ENCODE measurements at places on chromosomes 16 and 17. TPM values are rescaled to one million over a fixed set of nuclear protein-coding genes. Genes with fewer than 3 reads are reported as not detected.
A peak's percentile ranks its signal among the peaks of the same experiment; 100 is the strongest.

GRCh38 chr16:10684511-10685151 is 10.1 kb downstream of the TEKT5 start:
- H3K4me3 ChIP-seq, result no peak overlapping the region
- H3K27me3 ChIP-seq, result no peaks in the 10 kb centered on the region
- no peak for DNase-seq
- no peaks in the 10 kb centered on the region for H3K4me1 ChIP-seq
- H3K27ac ChIP-seq, result no peak overlapping the region

GRCh38 chr16:66923866-66924265 is 1.5 kb downstream of the RRAD start:
- H3K36me3 ChIP-seq, result no peaks in the 10 kb centered on the region
- peaks cover 28% of the 10 kb centered on the region for H3K4me1 ChIP-seq
- H3K27me3 ChIP-seq, result peaks cover 32% of the 10 kb centered on the region

GRCh38 chr16:4873091-4873490 is 25.8 kb downstream of the UBN1 start:
- peaks cover 18% of the 10 kb centered on the region for H3K36me3 ChIP-seq
- H3K27me3 ChIP-seq, result no peaks in the 10 kb centered on the region
- DNase-seq, result no peak
- H3K4me3 ChIP-seq, result no peak overlapping the region
- no peaks in the 10 kb centered on the region for H3K4me1 ChIP-seq

KRT33B gene
- polyA plus RNA-seq, result not detected

DNA sequence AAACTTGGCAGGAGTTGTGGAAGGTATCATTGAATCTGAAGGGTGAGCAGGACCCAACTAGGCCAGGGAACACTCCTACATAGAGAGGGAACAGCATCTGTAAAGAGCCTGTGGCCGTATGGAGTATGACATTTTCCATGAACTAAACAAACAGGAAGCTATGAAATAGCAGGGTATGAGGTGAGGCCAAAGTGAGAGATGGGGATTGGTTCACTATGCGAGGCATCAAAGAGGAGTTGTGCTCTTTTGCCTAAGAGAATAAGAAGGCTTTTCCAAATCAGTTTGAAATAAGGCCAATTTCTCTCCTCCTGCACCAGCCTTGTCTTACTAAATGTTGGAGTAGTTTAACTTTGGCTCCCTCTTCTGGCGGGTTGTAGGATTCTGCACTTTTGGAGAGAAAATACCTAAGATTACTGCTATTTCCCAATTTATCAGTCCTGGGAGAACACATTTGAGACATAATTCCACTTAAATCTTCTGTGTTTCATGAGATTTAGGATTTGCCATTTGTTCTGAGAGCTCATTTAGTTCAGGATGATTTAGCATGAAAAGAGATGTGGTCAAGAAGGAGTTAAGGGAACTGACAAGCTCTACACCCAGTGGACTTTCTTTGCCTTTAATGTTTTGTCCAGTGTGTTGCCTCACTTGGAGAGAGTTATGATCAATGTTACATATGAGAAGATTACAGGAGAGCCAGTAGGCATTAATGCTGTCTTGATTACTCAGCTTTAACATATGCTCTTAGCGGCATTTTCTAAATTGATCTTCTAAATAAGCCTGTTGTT is 55.4 kb downstream of the TNRC6C start:
- no peak overlapping the region for H3K4me3 ChIP-seq
- H3K27me3 ChIP-seq, result no peaks in the 10 kb centered on the region
- peak; percentile 73 for DNase-seq

SLC5A10 gene
- polyA plus RNA-seq, result 0.27 TPM

GRCh38 chr17:35245196-35245486 is 2.3 kb downstream of the SLFN5 start:
- no peaks in the 10 kb centered on the region for H3K27me3 ChIP-seq
- H3K36me3 ChIP-seq, result no peaks in the 10 kb centered on the region
- no peak overlapping the region for H3K4me3 ChIP-seq

CLEC19A gene
- not detected for polyA plus RNA-seq

DNA sequence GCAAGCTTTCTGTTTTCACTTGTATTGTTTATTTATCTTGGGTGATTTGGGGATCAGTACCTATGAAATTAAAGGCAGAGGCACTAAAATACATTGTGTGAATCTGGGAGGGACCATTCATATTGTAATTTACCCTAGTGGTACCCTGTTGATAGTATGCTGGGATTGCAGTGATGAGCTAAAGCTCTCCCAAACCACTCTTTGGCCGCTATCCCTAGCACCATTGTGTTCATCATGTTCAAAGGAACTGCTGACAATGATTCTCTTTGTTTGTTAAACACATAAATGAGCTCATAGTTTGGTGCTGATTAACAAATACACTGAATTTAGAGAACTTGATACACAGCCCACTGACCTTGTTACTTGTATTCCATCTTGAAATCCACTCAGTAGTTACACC is 1469.8 kb downstream of the CDH11 start:
- no peak for DNase-seq
- no peak overlapping the region for H3K4me3 ChIP-seq
- no peak overlapping the region for H3K27ac ChIP-seq
- H3K36me3 ChIP-seq, result no peaks in the 10 kb centered on the region
- no peaks in the 10 kb centered on the region for H3K4me1 ChIP-seq

- peak; percentile 7 for DNase-seq
- peak overlapping the region; percentile 84 for H3K27ac ChIP-seq
- peak overlapping the region; percentile 78 for H3K4me3 ChIP-seq
- peaks cover 12% of the 10 kb centered on the region for H3K36me3 ChIP-seq
- peaks cover 12% of the 10 kb centered on the region for H3K4me1 ChIP-seq
- no peaks in the 10 kb centered on the region for H3K27me3 ChIP-seq
Observed at GRCh38 chr16:74297145-74297665, 591 bp downstream of the PSMD7 start.

- no peaks in the 10 kb centered on the region for H3K36me3 ChIP-seq
- H3K27ac ChIP-seq, result no peak overlapping the region
- DNase-seq, result peak; percentile 57
- H3K27me3 ChIP-seq, result peaks cover under 1% of the 10 kb centered on the region
Observed at GRCh38 chr17:57739402-57740234, 5.5 kb downstream of the CCDC182 start.

- no peaks in the 10 kb centered on the region for H3K4me1 ChIP-seq
- no peak for DNase-seq
- H3K27me3 ChIP-seq, result no peaks in the 10 kb centered on the region
- H3K36me3 ChIP-seq, result no peaks in the 10 kb centered on the region
Observed at GRCh38 chr16:86048221-86048620, 149.3 kb downstream of the IRF8 start.

DNA sequence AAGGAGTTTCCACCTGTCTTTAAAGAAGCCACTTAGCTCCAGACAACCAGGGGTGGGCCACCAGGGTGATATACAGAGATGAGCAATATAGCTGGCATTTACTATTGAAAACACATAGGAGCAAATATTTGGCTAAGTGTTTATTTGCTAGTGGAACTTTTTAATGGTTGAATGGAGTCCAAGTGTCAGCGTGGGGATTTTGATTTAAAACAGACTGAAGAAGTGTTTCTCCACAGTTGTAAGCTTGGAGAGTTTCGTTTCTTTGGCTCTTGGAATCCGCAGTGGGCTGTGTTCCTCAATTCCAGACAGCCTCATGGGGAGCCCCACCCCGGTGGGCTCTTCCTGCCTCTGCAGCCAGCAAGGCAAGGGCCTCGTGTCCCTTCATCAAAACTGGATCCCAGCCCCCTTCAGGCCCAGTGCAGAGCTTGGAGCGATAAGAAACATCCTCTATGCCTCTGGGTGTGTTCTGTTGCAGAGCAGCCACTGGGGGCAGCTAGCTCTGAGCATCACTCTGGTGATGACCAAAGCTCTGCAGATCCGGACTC is 36.1 kb downstream of the NOG start:
- no peak for DNase-seq
- no peaks in the 10 kb centered on the region for H3K36me3 ChIP-seq
- no peaks in the 10 kb centered on the region for H3K4me1 ChIP-seq
- no peaks in the 10 kb centered on the region for H3K27me3 ChIP-seq
- no peak overlapping the region for H3K27ac ChIP-seq
- H3K4me3 ChIP-seq, result no peak overlapping the region

DNA sequence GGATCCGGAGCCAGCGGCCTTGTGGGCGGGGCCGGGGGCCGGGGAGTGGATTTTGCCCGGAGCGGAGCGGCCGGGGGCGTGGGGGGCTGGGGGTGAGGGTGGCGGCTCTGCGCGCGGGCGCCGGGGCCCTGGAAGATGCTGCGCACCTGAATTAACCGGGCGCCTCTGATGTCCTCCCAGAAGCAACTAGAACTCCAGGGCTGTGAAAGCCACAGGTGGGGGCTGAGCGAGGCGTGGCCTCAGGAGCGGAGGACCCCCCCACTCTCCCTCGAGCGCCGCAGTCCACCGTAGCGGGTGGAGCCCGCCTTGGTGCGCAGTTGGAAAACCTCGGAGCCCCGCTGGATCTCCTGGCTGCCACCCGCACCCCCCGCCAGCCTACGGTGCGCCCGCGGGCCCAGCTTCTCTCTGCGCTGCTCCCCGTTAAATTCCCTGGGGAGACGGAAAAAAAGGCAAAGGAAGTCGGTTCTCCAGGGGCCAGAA is 549 bp downstream of the SLC26A11 start:
- peaks cover 3% of the 10 kb centered on the region for H3K4me1 ChIP-seq
- peak overlapping the region; percentile 88 for H3K4me3 ChIP-seq
- no peaks in the 10 kb centered on the region for H3K27me3 ChIP-seq
- peak overlapping the region; percentile 94 for H3K27ac ChIP-seq
